ENCODE measurements at places on chromosomes 13 and 19.

DNA sequence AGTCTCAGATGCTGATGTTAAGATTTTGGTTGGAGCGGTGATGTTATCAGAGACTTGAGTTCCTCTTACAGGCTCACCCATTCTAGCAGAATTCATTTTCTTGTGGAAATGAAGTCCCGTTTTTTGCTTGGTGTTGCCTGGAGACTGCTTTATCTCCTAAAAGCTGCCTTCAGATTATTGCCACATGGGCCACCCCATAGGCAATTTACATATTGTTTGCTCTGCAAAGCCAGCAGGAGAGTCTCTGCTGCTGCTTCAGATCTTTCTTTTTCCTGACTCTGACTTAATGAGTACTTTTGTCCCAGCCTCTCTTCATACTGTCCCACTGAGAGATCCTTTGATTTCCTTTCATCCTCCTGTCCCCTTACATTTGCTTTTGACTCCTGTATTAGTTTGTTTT, 114.6 kb downstream of the TDRD3 start:
- no peak for DNase-seq

GRCh38 chr13:34011552-34012085, 193.7 kb downstream of the RFC3 start:
- no peak for DNase-seq

DNA sequence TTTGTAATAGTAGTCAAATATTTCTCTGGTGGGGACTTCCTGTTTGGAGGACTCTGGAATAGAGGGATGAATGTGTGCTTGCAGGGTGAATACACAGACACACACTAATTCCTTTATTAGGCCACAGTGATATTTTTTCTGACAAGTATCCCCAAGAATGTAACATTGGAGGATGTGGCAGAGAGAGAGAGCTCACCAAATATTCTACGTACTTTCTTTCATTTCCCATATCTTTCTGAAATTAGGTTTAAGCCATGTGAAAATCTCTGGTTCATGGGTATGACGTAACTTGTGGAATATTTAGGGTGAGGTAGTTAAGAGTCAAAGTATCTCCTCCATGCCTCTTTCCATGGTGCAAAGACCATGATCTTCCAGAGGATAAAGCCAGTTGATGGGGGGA, 463.4 kb downstream of the DIAPH3 start:
- peak; percentile 11 for DNase-seq

DNA sequence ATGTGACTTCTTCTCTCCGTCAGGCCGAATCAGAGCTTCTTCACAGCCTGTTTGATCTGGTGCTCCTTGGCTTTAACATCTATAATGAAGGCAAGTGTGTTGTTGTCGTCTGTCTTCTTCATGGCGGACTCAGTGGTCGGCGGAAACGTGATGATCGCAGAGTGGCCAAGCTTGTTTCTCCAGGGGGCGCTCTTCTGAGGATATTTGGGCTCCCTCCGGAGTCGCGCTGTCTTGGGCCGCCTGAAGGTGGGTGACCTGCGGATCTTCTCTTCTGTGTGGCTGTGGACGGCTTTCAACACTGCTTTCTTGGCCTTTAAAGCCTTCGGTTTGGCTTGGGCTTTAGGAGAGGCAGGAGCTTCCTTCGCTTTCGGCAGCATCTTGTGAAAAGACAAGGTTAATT, 9.8 kb downstream of the TPRX1 start:
- no peak for DNase-seq

- no peak for DNase-seq
Observed at GRCh38 chr13:40576369-40576768, 90.1 kb downstream of the FOXO1 start.

- DNase-seq: peak; percentile 45
Observed at GRCh38 chr19:3509566-3509989, 3.5 kb downstream of the FZR1 start.

GRCh38 chr13:20182231-20182846, 10.4 kb downstream of the GJB2 start:
- peak; percentile 86 for DNase-seq

DNA sequence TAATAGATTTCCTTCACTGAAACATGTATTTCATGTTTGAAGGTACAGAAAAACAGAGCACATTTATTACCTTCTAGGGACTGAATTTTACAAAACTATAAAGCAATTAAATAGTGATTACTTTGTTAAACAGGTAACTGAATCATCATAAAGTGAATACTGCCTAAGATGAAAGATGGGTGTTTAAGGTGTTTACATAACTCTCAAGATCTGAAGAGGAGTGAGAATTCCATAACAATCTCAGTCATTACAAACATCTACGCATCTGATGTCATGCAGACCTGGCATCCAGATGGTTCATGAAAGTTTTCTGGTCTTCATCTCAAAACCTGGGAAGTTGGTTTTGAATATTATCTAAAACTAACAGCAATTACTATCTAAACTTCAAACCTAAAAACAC, 80.4 kb downstream of the MIPEP start:
- no peak for DNase-seq

DNA sequence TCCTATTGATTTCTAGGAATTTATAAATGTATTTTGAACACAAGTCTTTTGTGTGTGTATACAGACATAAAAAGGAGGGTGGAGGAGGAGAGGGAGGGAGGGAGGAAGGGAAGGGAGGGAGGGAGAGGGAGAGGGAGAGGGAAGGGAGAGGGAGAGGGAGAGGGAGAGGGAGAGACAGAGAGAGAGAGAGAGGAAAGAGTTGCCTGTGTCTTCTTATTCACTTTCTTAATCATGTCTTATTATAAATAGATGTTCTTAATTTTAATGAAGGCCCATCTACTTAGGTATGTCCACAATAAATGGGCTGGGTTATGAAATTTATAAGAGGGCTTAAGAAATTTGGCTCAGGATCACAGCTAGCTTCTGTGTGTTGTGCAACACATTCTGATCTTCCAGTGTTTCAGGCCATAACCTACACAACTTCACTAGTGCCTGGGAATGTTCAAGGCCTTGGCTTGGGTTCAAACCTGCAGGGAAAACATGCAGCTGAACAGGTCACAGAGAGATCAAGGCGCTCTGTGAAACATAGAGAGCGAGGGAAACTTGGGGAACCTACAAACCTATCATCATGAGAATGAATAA, 39.3 kb downstream of the ZNF45 start:
- DNase-seq: peak; percentile 11

DNA sequence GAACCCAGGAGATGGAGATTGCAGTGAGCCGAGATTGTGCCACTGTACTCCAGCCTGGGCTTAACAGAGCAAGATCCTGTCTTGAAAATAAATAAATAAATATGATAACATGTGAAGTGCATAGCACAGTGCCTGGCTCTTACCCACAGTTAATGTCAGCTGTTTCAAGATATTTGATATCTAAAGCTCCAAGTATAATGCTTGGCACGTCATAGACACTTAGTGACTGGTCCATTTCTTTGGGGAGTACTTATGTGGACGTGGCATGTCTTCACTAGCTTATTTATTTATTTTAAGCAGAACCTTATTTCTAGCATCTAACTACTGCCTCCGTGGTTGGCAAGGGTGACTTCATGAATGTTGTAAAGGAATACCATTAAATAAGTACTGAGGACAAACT, 18.8 kb downstream of the GARRE1 start:
- DNase-seq: no peak

DNA sequence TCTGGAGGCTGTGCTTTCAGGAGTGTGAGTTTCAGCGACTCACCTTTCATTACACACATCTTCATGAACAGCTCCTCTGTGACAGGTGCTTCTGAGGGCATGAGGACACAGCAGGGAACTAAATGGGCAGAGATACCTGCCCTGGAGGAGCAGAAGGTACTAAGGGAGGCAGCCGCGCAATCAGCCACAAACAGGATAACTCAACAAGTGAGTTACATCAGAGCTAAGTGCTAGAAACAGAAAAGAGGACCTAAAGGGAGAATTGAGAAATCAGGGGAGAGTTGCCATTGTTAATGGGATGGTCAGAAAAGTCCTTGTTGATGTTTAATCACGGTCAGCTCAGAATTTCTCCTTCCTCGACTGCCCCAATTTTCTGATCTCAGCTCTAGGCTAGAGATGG, 42.5 kb downstream of the SYDE1 start:
- DNase-seq: no peak

- DNase-seq: peak; percentile 6
Observed at GRCh38 chr19:34662919-34663318, 14.0 kb downstream of the SCGB2B2 start.
